NCI-H2081 treated with DMSO at 0.1 percent for 48 hours (cell line): ENCODE measurements at places on chromosomes 6 and 20.
A peak's percentile ranks its signal among the peaks of the same experiment; 100 is the strongest.

DNA sequence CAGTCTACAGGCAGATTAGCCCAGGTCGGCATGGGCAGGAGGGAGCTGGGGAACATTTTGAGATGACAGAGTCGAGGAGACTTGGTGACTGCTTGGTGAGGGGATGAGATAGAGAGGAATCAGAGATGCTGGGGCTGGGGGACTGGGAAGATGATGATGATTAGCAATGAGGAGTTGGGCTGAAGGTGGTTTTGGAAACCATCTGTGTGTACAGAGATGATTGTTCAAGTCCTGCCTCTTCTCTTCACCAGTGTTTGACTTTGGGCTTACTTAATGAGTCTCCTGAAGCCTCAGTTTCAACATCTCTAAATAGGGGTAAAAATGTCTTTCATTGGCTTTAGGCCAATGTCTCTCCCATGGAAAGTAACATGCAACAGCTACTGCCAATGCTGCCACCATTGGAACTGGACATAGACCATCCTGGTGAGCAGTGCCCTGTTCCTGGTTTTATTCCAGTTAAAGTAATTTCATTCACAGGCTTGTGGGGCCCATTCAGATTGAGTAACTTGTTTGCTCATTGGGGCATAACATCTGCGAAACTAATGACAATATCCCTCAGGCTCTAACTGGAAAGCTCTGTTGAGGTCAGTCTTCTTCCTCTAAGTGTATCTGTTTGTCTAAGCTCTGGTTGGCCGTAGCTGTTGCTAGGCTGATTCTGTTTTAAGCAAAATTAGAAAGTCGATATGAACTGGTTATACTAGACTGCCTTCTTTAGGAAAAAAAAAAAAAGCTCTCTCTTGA lies 99.1 kb downstream of the ARMC2 start:
- DNase-seq = peak; percentile 2

DNA sequence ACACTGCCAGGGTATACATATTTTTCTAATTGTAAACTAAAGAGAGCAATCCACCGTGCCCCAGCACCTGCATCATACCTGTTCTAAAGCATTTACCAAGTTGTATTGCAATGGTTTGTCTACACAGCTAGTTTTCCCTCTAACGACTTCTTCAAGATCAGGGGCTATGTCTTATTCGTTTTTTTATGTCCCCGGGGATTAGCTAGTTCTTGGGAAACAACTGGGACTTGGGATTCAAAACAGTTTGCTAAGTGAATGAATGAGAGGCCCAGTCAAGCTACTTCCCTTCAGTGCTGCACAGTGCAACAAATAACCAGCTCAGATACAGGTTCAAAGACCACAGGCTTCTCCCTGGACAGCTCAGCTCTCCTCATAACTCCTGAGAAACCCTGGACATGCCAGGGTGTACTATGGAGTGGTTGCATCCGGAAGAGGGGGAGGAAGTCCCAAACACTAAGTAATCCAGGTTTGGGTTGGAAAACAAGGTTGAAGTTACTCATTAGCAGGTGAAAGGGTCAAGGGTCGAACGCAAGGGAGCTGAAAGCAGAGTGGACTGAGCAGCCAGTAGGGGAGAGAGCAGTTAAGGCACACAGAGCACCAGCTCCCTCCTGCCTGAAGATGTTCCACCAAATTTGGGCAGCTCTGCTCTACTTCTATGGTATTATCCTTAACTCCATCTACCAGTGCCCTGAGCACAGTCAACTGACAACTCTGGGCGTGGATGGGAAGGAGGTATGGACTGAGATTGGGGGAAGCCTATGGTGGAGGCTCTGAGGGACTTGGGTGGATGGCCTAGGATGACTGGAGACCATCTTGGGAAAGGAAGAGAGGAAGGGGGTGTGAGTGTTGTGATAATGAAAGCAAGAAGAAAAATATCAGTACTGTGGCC lies at the start of gene APOM:
Gene APOM (plus strand): TSS at position 546 of the 889 bp plus-strand sequence. CDS start 73 bp downstream, at position 619.
- DNase-seq = no peak

DNA sequence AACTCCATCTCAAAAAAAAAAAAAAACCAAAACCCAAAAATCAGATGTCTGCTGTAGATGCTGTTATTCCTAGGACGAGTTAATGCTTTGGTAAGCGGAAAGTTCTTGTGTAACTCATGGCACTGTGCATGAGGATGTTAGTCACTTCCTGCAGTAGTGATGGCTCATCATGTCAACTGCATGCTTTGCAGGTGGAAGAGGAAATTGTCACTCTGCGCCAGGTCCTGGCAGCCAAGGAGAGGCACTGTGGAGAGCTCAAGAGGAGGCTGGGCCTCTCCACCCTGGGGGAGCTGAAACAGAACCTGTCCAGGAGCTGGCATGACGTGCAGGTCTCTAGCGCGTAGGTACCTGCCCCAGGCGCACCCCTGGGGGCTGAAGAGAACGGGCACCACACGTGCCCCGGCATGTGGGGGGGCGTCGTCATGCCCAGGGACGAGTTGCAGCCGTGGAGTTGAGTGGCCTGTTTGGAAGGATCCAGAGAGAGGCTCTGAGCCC lies 8.5 kb downstream of the TPD52L2 start:
- no peak for DNase-seq

- DNase-seq = no peak
Measured at GRCh38 chr6:21504790-21505189, 88.8 kb upstream of the SOX4 start.

GRCh38 chr20:45341939-45342854 lies 6.0 kb downstream of the SDC4 start:
- DNase-seq = no peak

GRCh38 chr6:43744491-43744890 lies 25.5 kb upstream of the VEGFA start:
- no peak for DNase-seq

DNA sequence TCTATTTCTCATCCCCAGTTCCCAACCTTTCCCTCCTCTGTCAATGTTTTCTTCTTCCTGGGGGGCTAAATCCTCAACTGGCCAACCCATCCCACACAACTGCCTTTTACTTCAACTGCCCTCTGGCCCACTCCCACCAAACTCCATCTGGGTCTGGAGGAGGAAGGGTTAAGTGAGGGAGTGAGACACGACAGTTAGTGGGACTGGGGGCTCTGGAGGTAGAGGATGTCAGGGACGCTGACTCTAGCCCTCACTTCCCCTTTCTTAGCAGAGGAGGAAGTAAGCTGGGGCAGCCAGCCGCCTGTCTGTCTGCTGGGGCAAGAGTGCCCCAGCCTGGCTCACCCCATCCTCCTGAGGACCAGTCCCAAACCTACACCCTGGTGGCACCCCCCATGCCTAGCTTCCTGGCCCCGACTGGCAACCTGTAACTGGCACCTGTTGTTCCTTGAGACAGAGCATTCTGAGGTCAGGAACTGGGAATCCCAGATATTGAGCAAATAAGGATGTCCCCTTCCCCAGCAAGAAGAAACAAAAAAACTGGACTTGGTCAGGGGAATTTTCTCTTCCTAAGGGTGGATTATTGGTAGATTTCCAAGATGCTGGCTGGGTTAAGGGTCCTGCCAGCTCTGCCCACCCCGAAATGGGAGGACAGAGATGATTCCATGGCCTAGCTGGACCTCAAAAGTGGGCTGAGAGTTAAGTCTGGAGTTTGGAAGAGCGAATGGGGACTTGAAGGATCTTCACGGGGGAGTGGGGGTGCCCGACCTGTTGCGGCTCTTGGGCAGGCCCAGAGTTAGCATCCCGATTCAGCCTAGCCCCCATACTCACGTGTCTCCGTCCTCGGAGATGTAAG lies 971 bp downstream of the NFKBIE start:
- no peak for DNase-seq

GRCh38 chr6:37731888-37732287 lies 34.2 kb upstream of the MDGA1 start:
- DNase-seq = no peak

GRCh38 chr6:14172562-14172961 lies 55.0 kb downstream of the CD83 start:
- DNase-seq = no peak

DNA sequence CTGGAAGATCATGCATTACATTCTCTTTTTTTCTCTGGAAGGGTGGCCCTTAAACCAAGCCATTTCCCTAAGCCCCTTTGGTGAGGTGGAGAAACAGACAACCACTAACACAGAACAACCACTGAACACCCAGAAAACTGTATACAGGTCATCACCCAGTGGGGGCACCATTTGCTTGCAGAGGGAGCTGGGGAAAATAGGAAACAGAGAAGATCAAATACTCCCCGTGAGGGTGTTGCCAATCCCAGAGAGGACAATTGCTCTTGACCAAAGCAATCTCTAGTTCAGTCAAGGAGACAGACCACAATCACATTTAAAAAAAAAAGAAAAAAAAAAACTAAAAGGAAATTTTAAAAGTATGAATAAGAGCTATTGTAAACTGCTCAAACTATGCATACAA lies 865 bp upstream of the DAAM2 start:
- DNase-seq = no peak
